Right cardiac atrium (tissue), 5 donors: ENCODE measurements at places on chromosomes 11 and 22. TPM values are rescaled to one million over a fixed set of nuclear protein-coding genes. Genes with fewer than 3 reads are reported as not detected.

The KCNK7 gene
- polyA plus RNA-seq = 0.18 TPM

The BACE1 gene
- polyA plus RNA-seq = 6.6 TPM

The APOBEC3C gene
- polyA plus RNA-seq = 37.4 TPM

The ZNF280B gene
- polyA plus RNA-seq = 0.59 TPM

The WNT7B gene
- polyA plus RNA-seq = not detected

The SMIM35 gene
- not detected for polyA plus RNA-seq

The COMT gene
- polyA plus RNA-seq = 102 TPM

The OR52I2 gene
- not detected for polyA plus RNA-seq

The PDE3B gene
- polyA plus RNA-seq = 4.9 TPM

The BTBD18 gene
- 0.02 TPM for polyA plus RNA-seq

The GNG3 gene
- polyA plus RNA-seq = 0.57 TPM

The NCAM1 gene
- 87.9 TPM for polyA plus RNA-seq

The SNX32 gene
- polyA plus RNA-seq = 0.20 TPM

The PNPLA5 gene
- not detected for polyA plus RNA-seq

The MPZL2 gene
- polyA plus RNA-seq = 6.4 TPM

The CEP126 gene
- 3.1 TPM for polyA plus RNA-seq

The SEC14L6 gene
- 0.20 TPM for polyA plus RNA-seq

The C11orf52 gene
- polyA plus RNA-seq = 4.1 TPM

The MS4A7 gene
- 6.6 TPM for polyA plus RNA-seq

The VSTM5 gene
- polyA plus RNA-seq = 0.07 TPM

The UCP3 gene
- 2.0 TPM for polyA plus RNA-seq

The UBQLN3 gene
- polyA plus RNA-seq = 0.05 TPM

The PACSIN3 gene
- 137 TPM for polyA plus RNA-seq

The OPCML gene
- polyA plus RNA-seq = 0.14 TPM

The ABCG4 gene
- polyA plus RNA-seq = 1.4 TPM

The SYT8 gene
- not detected for polyA plus RNA-seq

The DDB1 gene
- 103 TPM for polyA plus RNA-seq

The ZBTB44 gene
- polyA plus RNA-seq = 16.2 TPM

The OR5A1 gene
- not detected for polyA plus RNA-seq

The SCARF2 gene
- polyA plus RNA-seq = 2.9 TPM

The MEI1 gene
- polyA plus RNA-seq = 0.34 TPM

The TRIM6 gene
- polyA plus RNA-seq = 1.1 TPM

The OR8U1 gene
- not detected for polyA plus RNA-seq

The PIH1D2 gene
- 1.8 TPM for polyA plus RNA-seq

The ART1 gene
- not detected for polyA plus RNA-seq

The KCNJ4 gene
- polyA plus RNA-seq = 40.4 TPM

The TSSK2 gene
- polyA plus RNA-seq = 0.09 TPM

The C22orf15 gene
- not detected for polyA plus RNA-seq

The GGTLC2 gene
- not detected for polyA plus RNA-seq

The SLC6A5 gene
- polyA plus RNA-seq = not detected

The MRGPRF gene
- 9.4 TPM for polyA plus RNA-seq

The DNAL4 gene
- polyA plus RNA-seq = 14.7 TPM

The SLC22A12 gene
- polyA plus RNA-seq = not detected

The CARD16 gene
- polyA plus RNA-seq = 16.3 TPM

The CTSF gene
- 56.0 TPM for polyA plus RNA-seq

The ZP1 gene
- 0.16 TPM for polyA plus RNA-seq

The POTEH gene
- not detected for polyA plus RNA-seq

The NOX4 gene
- 4.7 TPM for polyA plus RNA-seq

The PANX3 gene
- not detected for polyA plus RNA-seq
